Non-pigmented ciliary epithelial cell (primary cell): ENCODE measurements at places on chromosomes 16 and 17.

GRCh38 chr16:50152807-50153595 lies at the start of gene TENT4B:
Gene TENT4B, plus strand, starts transcription at chr16:50153306. Its CDS starts 316 bp downstream, at chr16:50153622.
- no peak for DNase-seq

DNA sequence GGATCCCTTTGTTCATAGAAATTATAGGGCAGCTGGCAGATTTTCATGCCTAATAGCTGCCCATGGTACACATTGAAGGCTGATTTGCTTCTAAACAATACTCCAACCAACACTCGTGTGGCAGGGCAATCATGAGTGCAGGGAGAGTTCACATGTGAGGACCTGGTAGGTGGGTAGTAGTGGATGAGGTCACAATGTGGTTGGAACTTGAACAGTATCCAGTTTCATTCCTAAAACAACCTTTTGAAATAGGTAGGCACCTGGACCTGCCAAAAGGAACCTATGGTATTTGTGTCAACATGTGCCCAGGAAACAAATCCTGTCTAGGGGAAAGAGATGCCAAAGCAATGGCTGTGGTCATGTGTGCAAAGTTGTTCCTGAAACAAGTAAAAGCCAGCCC lies 32.8 kb downstream of the CCL4 start:
- no peak for DNase-seq

- DNase-seq, result peak; percentile 20
Observed at GRCh38 chr16:66315210-66315825, 51.2 kb upstream of the CDH5 start.

GRCh38 chr17:82702231-82702927 lies 3.9 kb upstream of the RAB40B start:
- DNase-seq, result no peak

DNA sequence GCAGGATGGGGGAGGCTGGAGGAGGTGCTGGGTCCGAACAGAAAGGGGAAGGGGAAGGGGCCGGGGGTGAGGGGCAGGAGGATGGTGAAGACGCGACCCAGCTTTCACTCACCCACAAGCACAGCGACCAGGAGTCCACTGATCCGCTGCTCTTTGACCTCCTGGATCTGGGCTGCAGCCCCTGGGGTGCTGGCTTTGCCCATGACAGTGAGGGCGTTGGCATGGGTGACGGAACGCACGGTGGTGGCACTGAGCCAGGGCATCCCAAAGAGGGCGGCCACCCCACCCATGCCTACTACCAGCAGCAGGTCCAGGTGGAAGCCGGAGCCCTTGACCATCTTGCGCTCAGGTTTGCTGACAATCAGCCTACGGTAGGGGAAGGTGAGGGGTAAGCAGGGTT lies 14.9 kb downstream of the SLC4A1 start:
- DNase-seq, result no peak

GRCh38 chr16:81560979-81561657 lies 116.5 kb downstream of the CMIP start:
- DNase-seq, result no peak

DNA sequence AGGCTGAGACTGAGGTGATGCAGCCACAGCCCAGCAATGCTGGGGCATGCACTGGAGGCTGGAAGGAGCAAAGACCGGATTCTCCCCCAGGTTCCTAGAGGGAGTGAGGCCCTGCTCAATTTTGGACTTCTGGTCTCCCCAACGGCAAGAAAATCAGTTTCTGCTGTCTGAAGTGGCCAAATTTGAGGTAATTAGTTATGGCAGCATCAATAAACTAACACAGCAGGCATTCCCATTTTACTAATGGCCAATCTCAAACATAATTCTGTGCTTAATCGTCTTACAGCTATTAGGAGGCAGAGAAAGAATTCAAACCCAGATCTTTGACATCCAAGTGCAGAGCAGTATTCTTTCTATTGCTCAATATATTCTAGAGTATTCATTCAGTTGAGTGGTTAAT lies 16.2 kb downstream of the NETO2 start:
- DNase-seq, result no peak

DNA sequence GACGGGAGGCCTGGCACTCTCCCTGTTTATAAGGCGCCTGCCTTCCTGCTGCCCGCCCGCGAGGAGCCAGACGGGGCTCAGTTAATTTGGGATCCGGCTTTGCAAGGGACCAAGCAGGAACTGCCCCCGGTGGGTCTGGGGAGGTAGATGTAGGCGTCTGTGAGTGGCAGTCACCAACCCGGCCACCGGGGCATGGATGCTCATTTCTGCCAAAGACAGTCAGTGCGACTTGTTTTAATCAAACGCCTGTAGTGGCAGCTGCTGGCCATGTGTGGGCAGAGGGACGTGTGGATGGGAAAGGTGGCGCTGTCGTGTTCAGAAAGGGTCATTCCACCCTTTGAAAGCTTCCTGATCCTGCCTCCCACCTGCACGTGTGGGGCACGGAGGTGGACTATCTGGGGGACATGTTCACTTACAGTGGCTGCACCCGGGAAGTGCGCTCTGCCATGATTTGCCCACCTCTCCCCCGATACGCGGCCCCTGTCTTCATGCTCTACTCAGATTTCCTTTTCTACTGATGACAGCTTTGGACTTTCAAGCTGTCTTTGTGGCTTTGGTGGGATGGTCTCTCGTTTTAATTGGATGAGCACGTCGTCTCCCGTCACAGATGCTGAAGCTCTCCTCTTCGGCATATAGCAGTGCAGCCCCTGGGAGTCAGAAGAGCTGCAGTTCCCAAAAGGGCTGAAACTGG lies 60.3 kb upstream of the CIBAR2 start:
- no peak for DNase-seq

DNA sequence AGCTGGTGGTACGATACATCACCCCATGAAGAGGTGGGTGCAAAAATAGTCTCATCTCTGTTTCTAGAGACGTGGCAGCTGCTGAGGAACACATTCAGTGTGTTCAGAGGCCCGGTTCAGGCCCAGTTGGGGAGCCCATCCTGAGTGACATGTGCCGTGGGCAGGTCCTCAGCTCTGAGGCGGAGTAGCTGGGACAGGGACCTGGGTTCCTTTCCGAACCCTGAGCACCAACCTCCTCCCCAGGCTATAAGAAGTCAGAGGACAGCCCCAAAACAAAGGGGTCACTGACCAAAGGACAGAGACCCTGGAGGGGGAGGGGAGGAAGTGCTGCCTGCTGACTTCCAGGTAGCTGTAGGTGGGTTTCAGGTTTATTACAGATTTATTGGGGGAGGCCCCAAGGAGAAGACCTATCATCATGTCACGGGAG lies 5.1 kb downstream of the LDHD start:
- DNase-seq, result no peak

- DNase-seq, result no peak
Observed at GRCh38 chr17:76124582-76125390, 16.3 kb downstream of the FOXJ1 start.

DNA sequence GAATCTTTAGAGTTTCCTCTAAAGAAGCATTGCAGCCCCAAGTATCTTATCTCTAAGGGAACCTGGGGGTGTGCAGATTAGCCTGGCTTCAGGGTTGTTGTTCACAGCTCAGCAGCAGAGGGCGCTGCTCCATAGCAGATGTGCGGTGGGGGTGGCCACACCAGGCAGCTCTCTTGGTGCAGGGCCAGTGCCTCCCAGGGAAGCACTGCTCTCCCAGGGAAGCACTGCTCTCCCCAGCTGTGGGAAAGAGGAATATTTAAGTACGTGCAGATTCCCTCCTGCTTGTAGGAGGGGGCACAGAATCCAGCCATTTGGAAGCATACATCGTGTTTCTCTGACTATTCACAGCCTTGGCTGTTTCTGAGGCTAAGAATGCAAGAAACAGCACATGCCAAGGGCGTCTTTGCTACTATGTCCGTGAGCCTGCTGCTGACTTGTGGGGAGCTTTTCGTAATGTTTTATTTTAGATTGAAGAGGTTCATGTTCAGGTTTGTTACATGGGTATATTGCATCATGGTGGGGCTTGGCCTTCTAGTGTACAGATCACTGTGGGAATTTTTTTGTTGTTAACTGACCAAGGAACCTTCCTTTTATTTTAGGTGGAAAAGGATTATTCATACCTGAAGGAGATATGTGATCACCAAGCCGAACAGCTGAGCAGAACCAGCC lies 217.8 kb downstream of the SPECC1 start:
- DNase-seq, result no peak

DNA sequence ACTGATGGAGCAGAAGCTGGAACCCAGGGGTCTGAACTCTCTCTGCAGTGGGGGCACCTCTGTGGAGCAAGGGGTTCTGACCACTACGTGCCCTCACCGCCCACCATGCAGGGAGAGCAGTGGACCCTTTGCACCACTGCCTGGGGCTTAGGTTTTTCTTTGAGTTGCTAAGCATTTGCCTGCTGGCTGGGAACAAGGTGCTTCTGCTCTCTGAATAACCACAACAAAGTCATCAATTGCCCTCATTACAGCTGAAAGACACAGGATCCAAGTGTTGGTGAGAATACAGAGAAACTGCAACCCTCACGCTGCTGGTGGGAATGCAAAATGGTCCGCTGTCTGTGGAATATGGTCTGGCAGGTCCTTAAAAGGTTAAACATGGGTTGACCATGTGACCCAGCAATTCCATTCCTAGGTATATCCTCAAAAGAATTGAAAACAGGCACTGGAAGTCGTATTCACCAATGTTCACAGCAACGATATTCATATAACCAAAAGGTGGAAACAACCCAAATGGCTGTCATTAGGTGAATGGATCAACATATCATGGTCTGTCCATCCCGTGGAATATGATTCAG lies 22.8 kb downstream of the NLRC3 start:
- DNase-seq, result no peak

GRCh38 chr16:48955837-48956236 lies 325.8 kb downstream of the CBLN1 start:
- no peak for DNase-seq

DNA sequence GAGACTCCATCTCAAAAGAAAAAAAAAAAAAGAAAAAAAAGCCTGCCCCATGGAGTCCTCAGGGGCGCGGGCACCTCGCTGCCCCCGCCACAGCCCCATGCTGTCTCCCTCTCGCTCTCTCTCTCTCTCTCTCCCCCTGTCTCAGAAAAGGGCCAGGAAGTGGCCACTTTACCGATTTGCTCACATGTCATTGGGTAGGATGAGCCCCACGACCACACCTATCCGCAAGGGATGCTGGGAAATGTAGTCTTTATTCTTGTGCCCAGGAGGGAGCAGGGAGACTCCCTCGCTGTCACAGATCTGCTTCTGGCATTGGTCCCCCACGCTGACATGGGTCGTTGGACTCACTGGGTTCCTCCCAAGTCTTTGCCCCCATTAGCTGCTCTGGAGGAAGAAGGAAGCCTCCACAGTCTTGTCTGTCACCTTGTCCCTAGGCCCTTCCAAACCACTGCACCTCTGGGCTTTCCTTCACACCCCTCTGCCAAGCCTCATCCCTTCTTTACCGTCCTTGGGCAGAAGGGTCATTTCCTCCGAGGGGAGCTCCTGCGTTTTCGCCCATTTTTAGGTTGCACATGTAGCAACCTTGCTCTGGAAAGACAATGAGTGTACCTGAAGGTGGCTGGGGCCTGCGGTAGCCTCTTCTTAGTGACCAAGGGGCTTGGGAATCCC lies 6.9 kb upstream of the GJD3 start:
- no peak for DNase-seq

DNA sequence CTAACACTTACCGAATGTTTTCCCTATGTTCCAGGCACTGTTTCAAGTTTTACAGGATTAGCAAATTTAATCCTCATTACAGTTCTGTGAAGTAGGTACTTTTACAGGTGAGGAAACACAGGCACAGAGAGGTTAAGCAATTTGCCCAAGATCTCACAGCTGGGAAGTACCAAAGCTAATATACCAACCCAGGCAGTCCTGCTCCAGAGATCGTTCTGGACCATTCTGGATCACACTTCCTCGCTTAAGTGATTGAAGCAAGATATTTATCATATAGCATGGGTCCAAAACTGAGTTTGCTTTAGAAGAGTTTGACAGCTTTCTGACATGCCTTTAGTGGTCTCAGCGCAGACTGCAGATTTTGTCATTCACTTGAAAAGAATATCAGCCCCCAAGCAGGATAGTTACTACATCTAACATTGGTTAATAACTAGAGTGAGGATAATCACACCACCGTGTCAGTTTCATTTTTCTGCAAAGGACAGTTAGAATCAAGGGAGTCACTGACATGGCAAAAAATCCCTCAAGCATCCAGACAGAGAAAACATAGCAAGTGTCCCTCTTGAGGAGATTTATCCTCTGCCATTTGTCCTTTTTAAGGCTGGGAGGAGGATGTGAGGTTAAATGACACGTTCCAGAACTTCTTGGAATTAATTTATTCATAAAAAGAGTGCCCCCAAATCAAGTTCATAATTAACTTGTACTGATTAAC lies 5.1 kb downstream of the HS3ST3B1 start:
- DNase-seq, result no peak

- DNase-seq, result peak; percentile 9
Observed at GRCh38 chr16:13923703-13924298, 3.8 kb downstream of the ERCC4 start.

GRCh38 chr16:6629110-6629509 lies 703.5 kb upstream of the RBFOX1 start:
- no peak for DNase-seq

GRCh38 chr17:32625971-32626370 lies 139.2 kb downstream of the CDK5R1 start:
- no peak for DNase-seq

GRCh38 chr17:43931062-43931571 lies 11.2 kb downstream of the PPY start:
- no peak for DNase-seq

DNA sequence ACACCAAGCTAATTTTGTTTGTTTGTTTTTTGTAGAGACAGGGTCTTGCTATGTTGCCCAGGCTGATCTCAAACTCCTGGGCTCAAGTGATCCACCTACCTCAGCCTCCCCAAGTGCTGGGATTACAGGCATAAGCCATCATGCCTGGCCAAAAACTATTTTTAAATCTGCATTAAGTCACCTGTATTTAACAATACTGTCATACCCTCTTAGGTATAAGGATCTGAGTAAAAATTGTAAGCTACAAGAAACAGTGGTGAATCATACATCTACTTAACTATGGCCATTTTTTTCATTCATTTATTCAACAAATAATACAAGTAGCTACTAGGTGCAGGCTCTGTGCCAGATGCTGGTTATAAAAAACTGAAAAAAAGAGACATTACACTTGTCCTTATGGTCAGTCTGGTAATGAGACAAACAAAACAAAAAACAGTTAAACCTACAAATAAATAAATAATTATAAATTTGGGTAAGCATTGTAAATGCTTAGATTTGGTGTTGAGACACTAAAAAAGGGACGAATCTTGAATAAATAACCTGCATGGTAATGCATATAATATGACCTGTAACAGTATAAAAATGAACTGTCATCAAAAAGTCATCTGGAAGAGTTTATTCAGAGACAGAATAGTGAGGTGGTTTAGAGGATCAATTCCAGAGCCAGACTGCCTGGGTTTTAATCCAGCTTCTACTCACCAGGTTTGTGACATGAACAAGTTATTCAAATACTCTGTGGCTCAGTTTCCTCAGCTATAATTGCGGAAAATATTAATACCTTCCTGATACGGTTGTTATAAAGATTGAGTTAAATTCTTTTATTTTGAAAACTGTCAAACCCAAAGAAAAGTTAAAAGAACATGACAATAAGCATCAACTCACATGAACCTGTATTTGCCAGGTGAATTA lies 26.8 kb downstream of the BRIP1 start:
- DNase-seq, result no peak
